Activated T-cell treated with anti-CD3 and anti-CD28 coated beads for 4 hours (primary cell): ENCODE measurements at places on chromosomes 3 and 15.

- no peak for DNase-seq
These were observed 192.8 kb downstream of the FEZF2 start for GRCh38 chr3:62180514-62180913.

- no peak for DNase-seq
These were observed 65.1 kb downstream of the GAP43 start for GRCh38 chr3:115688418-115688817.

DNA sequence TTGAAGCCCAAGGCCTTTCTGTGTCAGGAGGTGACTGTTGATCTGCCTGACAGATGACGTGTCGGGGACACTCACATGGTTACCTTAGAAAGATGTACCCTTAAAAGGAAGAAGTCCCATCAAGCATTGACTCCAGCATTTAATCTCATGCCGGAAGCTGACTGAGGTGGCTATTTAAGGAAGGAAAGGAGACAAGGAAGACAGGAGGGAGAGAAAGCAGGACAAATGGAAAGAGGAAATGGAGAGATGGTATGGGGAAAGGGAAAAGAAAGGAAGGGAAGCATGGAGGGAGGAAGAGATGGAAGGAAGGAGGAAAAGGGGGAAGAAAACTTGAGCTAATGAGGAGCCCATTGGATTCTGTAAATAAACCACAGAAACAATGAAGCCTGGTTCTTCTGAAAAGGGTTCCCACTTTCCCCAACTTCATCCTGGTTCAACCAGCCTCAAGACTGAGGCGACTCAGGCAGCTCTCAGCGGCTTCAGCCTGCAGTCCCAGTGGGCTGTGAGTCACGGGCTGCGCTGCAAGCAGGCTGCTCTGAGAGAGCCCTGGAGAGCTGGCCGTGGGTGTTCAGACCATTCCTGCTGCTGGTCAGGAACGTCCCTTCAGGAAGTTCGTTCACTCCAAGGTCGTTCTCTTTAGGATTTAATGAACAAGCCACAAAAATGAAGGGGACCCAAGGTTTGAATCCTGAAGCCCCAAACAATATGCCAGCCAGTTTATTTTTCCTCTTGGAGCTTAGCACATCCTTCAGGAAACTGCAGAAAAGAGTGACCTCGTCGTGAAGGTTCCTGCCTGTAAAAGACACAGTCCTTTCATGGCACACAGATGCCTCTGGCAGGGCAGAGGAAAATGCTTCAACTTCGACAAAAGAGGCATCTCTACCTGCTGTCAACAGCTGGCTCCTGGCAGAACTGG is 69.6 kb upstream of the THBS1 start:
- DNase-seq = no peak

DNA sequence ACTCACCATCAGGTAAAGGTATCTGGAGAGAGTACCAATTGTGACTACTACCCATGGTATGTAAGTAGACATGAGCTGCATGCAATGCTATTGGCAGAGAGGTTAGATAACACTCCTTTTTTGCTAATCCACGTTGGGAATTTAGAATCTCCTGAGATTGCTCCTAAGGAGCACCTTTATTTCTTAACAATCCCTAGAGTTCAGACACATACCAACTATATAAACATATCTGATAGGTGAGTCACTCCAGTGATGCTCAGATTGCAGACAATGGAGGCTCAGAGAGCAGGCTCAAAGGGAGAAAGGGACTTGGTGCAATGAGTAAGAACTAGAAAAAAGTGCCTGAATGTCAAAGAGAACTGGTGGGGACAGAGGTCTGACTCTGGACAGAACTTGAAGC is 47.0 kb upstream of the LRRFIP2 start:
- no peak for DNase-seq

DNA sequence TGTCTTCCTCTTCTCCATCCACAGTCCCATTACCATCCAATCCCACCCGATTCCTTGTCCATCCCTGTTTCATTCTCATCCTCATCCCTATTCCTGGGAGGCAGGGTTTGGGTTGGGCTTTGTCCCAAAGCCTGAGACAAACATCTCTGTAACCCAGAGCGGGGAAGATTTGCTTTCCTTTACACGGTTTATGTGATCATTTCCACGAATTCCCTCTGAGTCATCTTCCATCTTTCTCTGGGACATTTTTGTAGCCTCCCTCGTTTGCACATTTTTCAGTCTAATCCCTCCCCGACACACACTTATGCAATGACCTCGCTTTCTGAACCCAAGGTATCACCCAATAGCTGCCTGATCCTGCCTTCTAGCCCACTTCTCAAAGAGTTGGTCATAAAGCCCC is 22.8 kb downstream of the DUOX2 start:
- DNase-seq = no peak

GRCh38 chr15:22796079-22796478 is 9.6 kb downstream of the NIPA1 start:
- DNase-seq = no peak

DNA sequence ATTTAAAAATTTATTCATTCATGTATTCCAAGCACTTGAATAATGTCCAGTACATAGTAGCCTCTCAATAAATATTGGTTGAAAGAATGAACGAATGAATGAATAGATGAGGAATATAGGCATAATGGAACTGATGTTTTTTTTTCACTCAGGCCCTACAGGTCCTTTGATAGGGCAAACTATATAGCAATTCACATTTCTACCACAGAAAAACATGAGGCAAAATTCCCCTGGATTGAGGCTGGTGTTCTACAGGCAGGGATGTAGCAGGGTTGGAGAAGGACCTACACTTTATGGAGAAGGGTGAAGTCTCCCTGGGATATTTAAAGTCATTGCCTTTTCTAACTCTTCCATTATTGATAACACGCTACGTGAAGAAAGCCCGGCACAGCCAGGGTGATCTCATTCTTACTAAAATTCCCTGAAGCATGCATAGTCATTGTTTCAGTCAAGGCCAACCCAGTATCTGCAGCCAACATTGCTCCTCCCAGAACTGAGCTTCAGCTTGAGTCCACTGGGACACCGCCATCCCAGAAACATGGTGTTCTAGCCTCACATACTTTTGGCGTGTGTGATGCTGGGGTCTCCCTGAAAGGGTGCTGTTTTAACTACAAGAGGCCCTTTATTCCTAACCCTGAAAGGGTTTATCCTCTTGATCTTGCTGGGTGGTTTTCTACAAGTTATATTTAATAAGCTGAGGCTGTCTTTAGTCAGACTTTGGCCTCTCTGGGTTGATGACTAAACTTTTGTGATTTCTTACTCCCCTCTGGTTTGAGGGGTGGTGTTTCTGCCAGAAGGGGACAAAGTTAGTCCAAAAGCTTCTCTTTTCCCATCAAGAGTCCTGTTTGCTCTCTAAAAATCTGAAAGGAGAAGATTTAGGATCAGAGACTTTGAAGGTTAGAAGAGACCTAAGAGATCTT is 25.9 kb upstream of the FBN1 start:
- DNase-seq = no peak

- no peak for DNase-seq
These were observed 37.8 kb downstream of the DLG1 start for GRCh38 chr3:197260491-197261163.

DNA sequence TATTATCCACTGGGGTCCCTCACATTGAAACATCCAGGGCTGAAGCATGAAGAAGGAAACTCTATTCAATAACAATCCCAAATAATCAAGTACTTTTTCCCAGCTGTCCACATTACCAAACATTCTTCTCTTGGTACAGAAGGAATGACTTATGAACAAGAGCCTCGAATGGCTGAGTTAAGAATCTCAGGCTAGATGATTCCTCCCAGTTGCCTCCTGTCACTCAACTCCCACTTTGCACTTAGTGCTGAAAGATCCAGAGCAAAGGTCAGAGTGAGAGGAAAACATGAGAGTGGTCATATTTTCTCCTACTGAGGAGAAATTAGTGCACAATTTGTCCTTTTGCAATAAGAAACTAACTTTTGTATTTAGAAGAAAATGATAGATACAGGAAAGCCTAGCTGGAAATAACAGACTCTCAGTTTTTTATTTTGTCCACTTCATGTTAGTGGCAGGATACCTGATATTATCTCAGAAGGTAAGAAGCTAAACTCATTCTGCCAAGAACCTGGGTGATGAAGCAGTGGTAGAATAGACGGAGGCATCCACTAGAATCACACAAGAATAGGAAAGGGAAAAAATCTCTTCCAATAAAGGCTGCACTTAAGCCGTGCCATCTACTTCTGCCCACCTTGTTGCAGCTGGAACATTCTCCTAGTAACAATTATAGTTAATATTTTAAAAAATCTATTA is 46.2 kb downstream of the GADL1 start:
- DNase-seq = no peak

GRCh38 chr15:38627689-38628277 is 63.2 kb upstream of the RASGRP1 start:
- DNase-seq = no peak

- DNase-seq = no peak
These were observed 530.0 kb downstream of the MECOM start for GRCh38 chr3:169133178-169134161.

DNA sequence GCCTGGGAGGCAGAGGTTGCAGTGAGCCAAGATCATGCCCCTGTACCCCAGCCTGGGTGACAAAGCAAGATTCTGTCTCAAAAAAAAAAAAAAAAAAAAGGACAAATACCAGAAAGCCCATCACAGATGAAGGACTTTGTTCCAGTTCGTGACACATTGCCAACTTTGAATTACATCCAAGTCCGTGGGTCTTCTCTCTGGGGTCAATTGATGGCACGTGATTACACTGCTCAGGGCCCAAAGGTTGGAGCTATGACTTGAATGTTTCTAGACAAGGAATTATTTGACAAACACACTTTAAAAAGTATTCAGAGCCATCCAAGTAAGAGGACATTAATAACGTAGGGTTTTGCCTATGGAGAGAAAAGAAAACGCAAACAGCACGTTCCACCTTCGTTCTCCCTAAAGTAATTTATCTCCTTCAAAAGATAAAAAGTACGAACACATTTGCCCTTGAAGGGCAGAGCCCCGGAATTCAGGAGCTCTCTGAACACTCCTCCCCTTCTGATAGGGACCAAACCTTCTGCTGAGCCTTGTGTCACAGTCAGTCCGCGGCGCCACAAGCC is 31.3 kb upstream of the ST3GAL6 start:
- no peak for DNase-seq

DNA sequence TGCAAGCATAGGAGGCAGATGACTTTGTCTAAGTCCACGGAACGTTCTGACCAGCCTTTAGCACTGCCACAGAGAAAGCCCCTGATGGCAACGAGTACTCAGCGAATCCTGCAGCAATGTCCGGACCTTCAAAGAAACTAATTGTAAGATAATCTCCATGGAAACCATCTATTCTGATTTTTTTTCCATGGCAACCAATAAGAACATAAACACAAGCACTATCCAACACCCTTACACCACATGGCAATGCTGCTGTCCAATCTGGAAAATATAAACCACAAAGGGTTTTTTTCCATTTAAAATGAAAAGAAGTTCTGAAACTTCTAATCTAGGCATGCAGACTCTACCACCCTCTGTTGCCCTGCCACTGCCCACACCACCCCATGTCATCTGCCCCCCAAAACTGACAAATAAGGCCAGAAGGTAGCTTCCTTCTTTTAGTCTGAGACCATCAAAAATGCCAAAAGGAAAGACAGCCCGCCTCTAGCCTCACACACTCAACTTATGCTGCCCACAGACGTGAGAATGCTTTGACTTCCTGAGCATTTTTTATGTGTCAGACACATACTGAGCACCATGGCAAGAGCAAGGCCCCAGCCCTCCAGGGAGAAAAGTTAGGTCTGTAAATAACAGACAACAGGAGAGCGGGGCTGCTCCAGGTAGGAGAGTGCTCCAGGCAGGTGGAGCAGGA is 44.5 kb downstream of the POC1A start:
- no peak for DNase-seq

GRCh38 chr3:25350725-25351114 is 77.3 kb upstream of the RARB start:
- no peak for DNase-seq

GRCh38 chr15:73568564-73569280 is 64.5 kb downstream of the NPTN start:
- DNase-seq = no peak

GRCh38 chr15:99895189-99895955 is 162.1 kb upstream of the LYSMD4 start:
- no peak for DNase-seq

DNA sequence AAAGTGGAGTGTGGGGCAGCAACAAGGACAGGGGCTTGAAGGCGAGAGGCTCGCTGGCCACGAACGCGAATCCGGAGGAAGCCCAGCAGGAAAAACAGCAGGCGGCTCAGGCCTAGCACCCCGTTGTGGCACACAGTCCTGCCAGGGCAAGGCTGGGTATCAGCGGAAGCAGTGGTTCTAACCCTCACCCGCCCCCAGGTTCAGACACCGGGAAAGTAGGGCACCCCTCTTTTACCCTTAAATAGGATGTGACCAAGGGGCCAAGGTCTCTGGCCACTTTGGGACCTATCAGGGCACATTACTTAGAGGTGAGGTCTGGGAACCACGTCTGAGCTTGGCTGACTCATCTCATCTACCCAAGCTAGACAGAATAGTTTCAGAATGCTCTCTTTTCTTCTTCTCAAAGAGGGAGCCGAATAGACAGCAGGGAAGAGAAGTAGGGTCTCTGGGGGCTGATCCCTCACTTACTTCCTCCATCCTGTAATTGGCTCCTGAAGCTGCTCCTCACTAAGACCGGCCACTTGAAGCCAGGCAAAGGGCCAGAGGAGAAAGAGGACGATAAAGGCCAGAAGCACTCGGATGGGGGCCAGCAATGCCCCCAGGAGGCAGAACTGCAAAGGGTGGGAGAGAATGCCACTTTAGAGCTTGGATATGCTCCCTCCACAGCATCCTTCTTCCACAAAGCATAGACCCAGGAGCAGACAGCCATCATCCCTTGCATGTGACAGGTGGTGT is 1.7 kb downstream of the LPCAT4 start:
- no peak for DNase-seq

GRCh38 chr3:183435661-183436060 is 7.2 kb upstream of the MCF2L2 start:
- DNase-seq = no peak

- no peak for DNase-seq
These were observed 104.2 kb downstream of the THRB start for GRCh38 chr3:24390169-24391130.

GRCh38 chr15:64686130-64686735 is 89.2 kb downstream of the RBPMS2 start:
- DNase-seq = peak; percentile 30

GRCh38 chr3:73258057-73258456 is 196.6 kb downstream of the EBLN2 start:
- no peak for DNase-seq

GRCh38 chr3:103965764-103966163 is 1400.9 kb upstream of the ALCAM start:
- DNase-seq = no peak

DNA sequence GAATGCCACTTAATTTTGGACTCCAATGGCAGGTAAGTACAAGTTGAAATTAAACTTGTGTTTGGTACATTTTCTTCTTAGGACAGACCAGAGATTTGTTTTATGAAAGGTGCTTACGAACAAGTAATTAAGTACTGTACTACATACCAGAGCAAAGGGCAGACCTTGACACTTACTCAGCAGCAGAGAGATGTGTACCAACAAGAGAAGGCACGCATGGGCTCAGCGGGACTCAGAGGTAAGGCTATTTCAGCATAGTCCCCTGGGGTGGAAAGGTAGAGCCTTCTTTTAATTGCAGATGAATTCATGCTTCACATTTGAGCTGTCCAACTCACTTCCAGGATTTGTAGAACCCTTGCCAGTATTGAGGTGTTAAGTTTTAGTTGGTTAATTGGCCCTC is 51.4 kb downstream of the ASTE1 start:
- DNase-seq = no peak

GRCh38 chr3:186700267-186700666 is 16.9 kb upstream of the KNG1 start:
- DNase-seq = no peak
